Endodermal cell (in vitro differentiated cells): ENCODE measurements at places on chromosomes 6 and 20. TPM values are rescaled to one million over a fixed set of nuclear protein-coding genes. Genes with fewer than 3 reads are reported as not detected.
A peak's percentile ranks its signal among the peaks of the same experiment; 100 is the strongest.

- no peak overlapping the region for H3K4me3 ChIP-seq
- H3K27me3 ChIP-seq = no peaks in the 10 kb centered on the region
- peaks cover 93% of the 10 kb centered on the region for H3K36me3 ChIP-seq
- H3K27ac ChIP-seq = no peak overlapping the region
- DNase-seq = peak; percentile 40
Measured at GRCh38 chr6:13304580-13305260, 23.6 kb downstream of the TBC1D7 start.

DNA sequence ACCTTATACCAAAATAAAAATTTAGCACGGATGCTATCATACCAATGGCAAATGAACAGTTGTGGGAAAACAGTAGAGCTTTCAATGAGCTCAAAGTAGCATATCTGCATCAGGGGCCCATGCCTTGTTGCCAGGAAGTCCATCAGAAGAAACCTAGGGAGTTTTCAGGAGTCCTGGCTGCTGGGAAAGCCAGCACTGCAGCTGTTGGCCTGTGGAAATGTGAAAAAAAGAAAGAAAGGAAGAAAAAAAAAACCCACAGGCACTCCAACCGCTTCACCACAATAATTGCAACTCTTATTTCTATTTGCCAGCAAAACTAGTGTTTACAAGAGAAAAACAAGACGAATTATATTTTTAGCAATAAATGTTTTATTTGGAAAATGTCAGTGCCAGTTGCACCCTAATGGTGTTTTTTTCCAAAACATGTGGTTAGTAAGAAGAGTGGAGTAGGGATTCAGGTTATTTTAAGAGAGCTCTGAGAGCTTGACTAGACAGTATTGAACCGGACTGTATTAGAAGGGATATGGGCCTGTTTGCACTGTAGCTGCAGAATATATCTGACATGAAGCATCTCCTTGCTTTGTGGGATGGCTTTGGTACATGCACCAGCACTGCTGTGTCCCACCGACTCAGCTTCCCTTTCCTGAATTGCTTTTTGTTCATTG, 137.3 kb downstream of the CCDC170 start:
- H3K4me3 ChIP-seq = no peak overlapping the region
- no peak overlapping the region for H3K27ac ChIP-seq
- DNase-seq = no peak
- no peaks in the 10 kb centered on the region for H3K4me1 ChIP-seq
- no peaks in the 10 kb centered on the region for H3K36me3 ChIP-seq

- H3K27me3 ChIP-seq = no peaks in the 10 kb centered on the region
- H3K4me1 ChIP-seq = no peaks in the 10 kb centered on the region
- H3K27ac ChIP-seq = no peak overlapping the region
Measured at GRCh38 chr6:109164331-109164730, 69.0 kb downstream of the CEP57L1 start.

DNA sequence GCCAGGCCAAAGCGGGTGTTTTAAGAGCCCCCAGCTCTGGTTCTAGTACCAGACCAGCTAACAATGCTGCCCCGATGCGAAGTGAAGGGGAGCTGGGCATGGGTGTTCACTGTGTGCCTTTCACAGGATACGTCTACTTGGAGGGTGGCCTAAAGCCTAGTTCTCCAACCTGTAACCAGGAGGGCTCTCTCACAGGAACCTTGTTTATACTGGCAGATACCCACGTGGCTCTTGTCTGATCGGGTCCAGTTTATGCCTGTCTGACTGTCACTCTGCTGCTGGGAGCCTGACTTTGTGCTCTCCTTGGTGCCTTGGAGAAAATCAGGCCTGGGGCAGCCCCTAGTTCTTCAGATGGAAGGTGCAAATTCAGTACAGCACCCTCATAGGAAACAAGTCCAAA, 60.2 kb upstream of the RNF144B start:
- H3K27ac ChIP-seq = no peak overlapping the region
- no peaks in the 10 kb centered on the region for H3K4me1 ChIP-seq
- H3K27me3 ChIP-seq = no peaks in the 10 kb centered on the region
- no peaks in the 10 kb centered on the region for H3K36me3 ChIP-seq
- no peak overlapping the region for H3K4me3 ChIP-seq
- no peak for DNase-seq

GRCh38 chr6:111011360-111012142, 29.7 kb downstream of the RPF2 start:
- no peak overlapping the region for H3K27ac ChIP-seq
- H3K36me3 ChIP-seq = peaks cover 65% of the 10 kb centered on the region
- no peak overlapping the region for H3K4me3 ChIP-seq
- H3K4me1 ChIP-seq = no peaks in the 10 kb centered on the region

DNA sequence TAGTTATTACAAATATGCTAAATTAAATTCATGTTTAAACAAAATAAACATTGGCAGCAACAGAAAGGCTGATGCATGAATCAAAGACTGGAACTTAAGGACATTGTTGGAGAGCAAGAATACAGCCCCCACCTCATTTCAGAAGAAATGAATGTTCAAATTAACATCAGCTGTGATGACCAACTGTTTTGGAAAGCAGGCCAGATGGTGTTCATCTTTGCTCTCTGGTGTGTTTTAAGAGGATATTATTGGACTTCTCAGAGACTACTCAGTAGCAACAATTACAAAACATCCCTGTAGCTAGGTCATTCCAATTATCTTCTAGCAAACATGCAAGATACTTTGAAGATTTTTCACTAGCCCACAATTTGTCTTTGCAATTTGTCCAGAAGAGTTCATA, 118.6 kb upstream of the DOK5 start:
- H3K27ac ChIP-seq = no peak overlapping the region
- H3K4me1 ChIP-seq = no peaks in the 10 kb centered on the region
- DNase-seq = no peak
- no peaks in the 10 kb centered on the region for H3K27me3 ChIP-seq

DNA sequence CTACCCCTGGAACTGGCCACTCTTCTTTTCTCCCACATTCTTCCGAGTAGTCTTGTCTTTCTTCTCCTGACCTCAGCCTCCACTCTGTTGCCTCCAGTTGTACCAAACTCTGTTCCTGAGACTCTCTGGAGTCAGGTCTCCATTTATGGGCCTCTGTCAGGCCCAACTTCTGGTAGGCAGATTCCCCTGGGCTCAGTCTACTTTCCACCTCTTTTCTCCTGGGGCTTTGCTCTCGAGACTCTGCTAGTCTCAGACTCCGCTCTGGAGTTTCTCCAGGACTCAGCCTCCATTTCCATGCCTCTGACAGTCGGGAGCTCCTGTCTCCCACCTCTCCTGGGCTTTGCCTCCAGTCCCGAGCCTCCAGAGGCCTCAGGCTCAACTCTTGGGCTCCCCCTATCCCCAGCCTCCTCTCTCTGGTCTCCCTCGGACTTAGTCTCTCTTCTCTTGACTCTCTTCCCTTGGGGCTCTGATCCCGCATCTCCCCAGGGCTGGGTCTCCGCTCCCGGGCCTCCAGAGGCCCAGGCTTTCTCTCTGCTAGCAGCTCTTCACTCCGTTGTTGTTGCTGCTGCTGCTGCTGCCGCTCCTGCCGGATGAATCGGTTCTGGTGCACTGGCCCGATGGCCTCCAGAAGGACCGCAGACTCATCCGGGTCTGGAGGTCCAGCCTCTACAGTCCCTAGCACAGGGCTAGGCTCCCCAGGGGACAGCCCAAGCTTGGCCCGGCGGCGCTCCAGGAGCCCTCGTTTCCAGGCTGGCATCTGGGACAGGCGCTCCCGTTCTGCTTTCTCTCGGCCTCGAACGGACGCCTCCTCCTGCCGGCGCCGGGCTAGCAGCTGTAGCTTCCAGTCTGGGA, 1.1 kb downstream of the PPP1R18 start:
- peak; percentile 69 for DNase-seq
- no peak overlapping the region for H3K27ac ChIP-seq
- H3K4me1 ChIP-seq = peaks cover 18% of the 10 kb centered on the region
- H3K36me3 ChIP-seq = peaks cover 7% of the 10 kb centered on the region

DNA sequence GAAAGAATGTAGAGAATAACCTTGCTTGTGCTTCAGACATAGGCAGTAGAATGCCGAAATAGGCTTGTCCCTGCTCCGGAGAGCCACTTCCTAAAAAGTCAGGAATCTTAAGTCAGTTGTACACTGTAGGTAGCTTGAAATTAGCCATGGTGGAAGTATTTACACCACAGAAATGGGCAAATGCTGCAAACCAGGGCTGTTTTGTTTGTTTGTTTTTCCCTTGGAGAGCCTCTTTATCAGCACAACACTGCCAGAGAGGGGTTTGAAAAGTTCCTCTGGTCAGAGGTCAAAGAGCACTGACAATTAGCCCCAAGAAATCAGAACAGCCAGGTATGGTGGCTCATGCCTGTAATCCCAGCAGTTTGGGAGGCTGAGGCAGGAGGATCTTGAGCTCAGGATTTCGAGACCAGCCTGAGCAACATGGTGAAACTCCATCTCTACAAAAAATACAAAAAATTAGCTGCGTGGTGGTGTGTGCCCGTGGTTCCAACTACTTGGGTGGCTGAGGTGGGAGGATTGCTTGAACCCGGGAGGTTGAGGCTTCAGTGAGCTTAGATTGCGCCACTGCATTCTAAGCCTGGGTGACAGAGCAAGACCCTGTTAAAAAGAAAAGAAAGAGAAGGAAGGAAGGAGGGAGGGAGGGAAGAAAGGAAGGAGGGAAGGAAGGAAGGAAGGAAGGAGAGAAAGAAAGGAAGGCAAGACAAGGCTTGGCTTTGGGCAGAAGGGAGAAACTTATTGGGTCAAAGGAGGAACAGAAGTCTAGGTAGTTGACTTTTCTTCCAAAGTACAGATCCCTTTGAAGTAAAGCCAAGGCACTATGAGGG, 61.0 kb upstream of the ZMYND8 start:
- no peaks in the 10 kb centered on the region for H3K36me3 ChIP-seq
- no peaks in the 10 kb centered on the region for H3K4me1 ChIP-seq
- no peak for DNase-seq
- no peak overlapping the region for H3K27ac ChIP-seq
- H3K27me3 ChIP-seq = no peaks in the 10 kb centered on the region

DNA sequence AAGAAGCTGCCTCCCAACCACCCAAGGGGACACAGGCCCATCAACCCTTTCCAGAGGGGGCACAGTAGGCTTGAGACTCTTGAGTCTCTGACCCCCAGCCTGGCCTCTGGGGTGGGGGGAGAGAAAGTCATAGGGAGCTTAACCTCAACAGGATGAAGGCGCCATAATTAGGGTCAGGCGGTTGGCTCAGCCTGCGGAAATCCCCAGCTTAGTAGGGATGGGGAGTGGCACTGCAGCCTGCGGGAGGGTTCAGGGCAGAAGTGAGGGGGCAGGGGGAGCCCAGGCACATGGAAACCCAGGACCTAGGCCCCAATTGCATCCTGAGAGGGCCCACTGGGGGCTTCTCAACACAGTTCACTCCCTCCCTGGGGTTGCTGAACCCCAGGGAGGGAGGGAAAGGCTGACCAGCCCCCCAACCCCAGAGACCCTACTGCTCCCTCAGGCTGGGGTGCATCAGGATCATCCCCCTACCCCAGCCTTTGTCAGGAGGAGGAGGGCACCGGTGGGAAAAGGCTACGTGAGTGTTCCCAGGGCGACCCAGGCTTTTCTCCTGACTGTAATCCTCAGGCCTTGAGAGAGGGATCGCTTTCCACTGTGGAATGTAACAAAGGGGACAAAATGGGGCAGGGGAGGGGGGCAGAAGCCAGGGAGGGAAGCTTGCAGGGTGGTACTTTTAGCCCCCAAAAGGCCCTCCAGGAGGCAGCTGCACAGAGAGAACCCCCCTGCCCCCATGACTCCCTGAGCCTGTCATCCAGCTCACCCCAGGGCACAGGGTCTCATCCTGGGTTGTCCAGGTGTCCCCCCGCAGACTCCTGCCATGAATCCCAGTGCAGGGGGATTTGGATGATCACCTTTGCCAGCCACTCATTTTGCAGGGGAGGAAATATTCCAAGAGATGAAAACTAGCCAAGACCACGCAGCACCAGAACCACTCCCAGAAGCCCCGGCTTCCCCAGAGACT, 46.4 kb downstream of the MRPL14 start:
- H3K36me3 ChIP-seq = no peaks in the 10 kb centered on the region
- peaks cover 4% of the 10 kb centered on the region for H3K4me1 ChIP-seq
- no peak overlapping the region for H3K4me3 ChIP-seq
- no peak overlapping the region for H3K27ac ChIP-seq

DNA sequence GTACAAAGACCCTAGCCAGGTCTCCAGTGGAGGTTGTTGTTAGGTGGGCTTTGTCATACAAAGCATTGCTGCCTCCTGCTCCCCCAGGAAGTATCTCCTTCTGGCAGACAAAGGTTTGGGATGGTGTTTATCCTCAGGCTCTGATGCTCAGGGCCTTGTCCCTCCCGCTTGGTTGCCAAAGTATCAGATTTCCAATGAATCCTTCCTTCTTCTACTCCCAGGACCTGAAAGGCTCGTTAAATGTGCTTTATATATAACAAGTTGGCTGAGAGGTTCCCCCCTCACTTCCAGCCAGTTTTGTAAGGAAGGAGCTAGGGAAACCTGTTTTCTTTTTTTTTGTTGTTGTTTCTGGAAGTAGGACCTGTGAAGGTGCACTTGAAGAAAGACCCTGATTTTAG, 14.4 kb downstream of the PTK7 start:
- no peaks in the 10 kb centered on the region for H3K36me3 ChIP-seq
- H3K4me1 ChIP-seq = peaks cover 13% of the 10 kb centered on the region
- H3K27me3 ChIP-seq = no peaks in the 10 kb centered on the region
- H3K27ac ChIP-seq = peak overlapping the region; percentile 74
- DNase-seq = peak; percentile 78

DNA sequence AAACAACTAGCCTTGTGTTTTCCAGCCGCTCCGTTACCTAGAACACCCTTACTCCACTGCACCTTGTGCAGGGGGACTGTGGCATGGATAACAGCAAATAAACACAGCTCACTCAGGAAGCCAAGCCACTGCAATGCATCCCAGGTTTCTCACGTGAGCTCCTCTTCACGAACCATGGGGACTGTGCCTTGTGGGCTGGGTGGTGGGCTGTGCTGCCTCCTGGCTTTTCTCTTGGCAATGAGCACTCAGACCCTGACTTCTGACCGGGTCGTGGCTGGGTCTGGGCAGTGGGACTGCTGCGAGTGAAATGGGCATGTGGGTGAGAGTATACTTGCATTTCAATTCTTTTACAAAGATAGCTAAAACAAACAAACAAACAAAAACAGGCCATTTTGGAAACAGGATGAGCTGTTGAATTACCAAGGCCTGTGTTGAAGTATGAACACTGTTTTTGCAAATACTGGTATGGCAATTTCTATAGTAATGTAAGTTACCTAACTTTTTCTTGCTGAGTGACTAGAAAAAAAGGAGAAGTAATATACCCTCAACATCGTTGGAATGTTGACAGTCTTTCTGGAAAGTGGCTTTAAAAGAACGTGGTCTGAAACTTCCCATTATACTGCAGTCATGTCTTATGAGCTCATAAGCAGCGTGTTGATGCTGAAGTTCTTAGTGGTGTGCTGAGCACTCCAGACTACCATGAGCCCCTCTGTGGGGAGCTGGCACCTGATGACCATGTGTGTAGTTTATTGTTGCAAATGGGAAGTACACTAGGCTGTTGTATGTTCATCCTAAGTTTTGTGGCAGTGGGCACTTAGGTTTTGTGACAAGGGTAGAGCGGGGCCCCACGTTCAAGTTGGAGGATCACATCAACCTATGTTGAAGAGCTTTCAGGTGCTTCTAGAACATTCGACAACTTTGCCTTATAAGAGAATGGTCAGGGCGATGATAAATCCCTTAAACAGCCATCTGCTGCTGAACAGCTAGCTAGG, 120.4 kb downstream of the ARMC2 start:
- H3K27me3 ChIP-seq = no peaks in the 10 kb centered on the region
- peaks cover 5% of the 10 kb centered on the region for H3K4me1 ChIP-seq
- H3K36me3 ChIP-seq = no peaks in the 10 kb centered on the region
- no peak overlapping the region for H3K27ac ChIP-seq
- H3K4me3 ChIP-seq = no peak overlapping the region

DLK2 gene
- not detected in 2 replicates for total RNA-seq

PTK7 gene
- total RNA-seq = 160 and 183 TPM in 2 replicates

SPATS1 gene
- not detected in 3 replicates for total RNA-seq

SLC17A5 gene
- 4.4 and 5.2 TPM in 2 replicates for total RNA-seq

LY6G5B gene
- 16.5 and 17.0 TPM in 2 replicates for total RNA-seq

TMEM74B gene
- 2.8 and 3.1 TPM in 2 replicates for total RNA-seq

GHRH gene
- not detected in 3 replicates for total RNA-seq

BANF2 gene
- total RNA-seq = not detected in 3 replicates
